ENCODE measurements at places on chromosomes 3 and 15.

- DNase-seq, result no peak
Measured at GRCh38 chr3:163347944-163348343, 1730.4 kb downstream of the SI start.

DNA sequence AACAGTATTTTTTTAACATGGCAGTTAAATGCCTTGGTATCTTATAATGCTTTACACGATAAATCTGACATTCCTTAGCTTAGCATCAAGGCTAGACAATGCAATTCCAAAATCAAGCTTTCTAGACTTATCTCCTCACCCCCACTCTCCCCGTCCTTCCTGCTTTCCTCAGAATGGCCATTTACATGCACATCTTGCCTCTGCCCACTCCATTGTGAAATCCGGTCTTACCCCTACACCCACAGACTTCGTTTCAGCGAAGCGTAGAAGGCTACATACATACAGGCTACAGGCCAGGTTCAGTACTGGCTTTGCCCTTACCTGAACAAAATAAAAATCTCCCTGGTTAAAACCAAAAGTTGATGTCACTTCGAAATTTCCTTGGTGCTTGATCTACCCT, 58.6 kb upstream of the SLC12A8 start:
- DNase-seq, result peak; percentile 20

GRCh38 chr15:63396152-63396928, 14.7 kb upstream of the CA12 start:
- DNase-seq, result no peak

DNA sequence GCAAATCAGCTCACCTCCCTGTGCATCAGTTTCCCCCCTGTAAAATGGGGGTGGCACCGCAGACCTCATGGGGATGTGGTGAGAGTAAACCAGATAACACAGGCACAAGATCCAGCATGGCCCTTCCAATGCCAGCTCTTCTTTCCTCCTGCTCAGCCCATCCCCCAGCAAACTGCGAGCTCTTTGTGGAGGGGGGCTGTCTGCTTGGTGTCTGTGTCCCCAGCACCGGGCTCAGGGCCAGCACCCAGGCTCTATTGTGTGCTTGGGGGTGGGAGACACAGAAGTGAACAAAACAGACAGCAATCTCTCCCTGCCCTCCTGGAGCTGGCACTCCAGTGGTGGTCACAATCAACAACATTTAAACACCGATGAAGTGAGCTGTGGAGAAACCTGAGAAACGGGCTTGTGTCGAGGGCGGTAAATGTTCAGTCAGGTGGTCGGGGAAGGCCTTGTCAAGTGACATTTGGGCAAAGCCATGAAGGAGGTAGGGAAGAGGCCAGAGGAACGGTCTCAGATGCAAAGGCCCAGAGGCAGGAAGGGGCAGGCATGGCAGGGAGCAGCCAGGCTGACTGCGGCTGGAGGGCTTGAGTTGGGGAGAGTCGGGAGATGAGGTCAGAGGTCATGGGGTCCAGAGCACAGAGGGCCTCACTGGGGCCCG, 28.4 kb downstream of the GRIP2 start:
- DNase-seq, result no peak

DNA sequence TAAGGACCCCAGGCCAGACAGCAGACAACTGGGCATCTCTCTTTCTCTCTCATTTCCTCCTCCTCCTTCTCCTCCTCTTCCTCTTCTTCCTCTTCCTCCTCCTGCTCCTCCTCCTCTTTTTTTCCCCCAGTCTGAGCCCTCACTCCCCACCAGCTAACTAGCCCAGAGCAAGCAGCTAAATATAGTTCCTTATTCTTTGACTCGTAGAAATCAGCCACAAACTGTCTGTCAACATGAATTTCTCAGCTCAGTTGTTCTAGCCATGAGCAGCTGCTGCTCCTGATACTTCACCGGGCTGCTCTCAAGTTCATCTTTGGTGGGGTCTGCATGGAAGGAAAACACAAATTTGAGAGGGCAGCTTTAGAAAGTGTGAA, 19.2 kb upstream of the LOXL1 start:
- DNase-seq, result no peak

- DNase-seq, result no peak
Measured at GRCh38 chr15:41494190-41494921, 682 bp downstream of the ITPKA start.

All from iPS DF 6.9 (cell line).